ENCODE measurements at places on chromosomes 5 and 9.

DNA sequence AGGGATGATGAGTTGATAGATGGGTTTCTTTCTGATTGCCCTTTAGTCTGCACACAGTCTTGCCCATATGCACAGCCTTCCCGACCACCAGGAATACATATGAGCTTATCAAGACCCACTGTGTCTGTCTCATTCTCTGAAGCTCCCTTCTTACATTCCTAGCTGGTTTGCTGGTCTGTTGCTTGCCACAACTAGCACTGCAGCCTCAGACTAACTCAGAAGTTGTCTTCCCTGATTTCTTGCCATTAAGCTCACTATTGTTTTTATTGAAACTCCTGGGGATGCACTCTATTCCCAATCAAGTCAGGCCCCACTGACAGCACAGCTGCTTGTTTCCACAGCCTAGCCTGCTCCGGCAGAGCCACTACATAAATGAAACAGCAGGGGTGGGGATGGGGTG is 97.5 kb downstream of the SAXO1 start:
- DNase-seq = no peak

DNA sequence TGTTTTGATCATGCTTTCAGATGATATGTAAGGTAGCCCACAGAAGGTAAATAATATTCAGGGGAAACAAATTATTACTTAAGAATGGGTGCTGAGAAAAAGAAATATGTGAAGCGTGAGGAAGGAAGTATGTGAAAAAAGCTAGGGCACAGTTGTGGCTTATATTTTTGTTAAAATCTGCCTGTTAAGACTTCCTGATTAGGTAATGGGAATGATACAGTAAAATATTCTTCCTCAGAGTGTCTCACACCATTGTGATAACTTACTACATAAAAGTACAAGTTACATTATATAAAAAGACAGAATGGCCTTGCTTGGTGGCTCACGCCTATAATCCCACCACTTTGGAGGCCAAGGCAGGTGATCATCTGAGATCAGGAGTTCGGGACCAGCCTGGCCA is 18.7 kb upstream of the PARP8 start:
- no peak for DNase-seq

GRCh38 chr9:126343271-126343700 is 16.7 kb downstream of the MVB12B start:
- DNase-seq = no peak

GRCh38 chr9:81825846-81826516 is 102.2 kb upstream of the SPATA31D4 start:
- no peak for DNase-seq

- DNase-seq = no peak
These were observed 64.3 kb downstream of the KCNT1 start for GRCh38 chr9:135766251-135766650.

DNA sequence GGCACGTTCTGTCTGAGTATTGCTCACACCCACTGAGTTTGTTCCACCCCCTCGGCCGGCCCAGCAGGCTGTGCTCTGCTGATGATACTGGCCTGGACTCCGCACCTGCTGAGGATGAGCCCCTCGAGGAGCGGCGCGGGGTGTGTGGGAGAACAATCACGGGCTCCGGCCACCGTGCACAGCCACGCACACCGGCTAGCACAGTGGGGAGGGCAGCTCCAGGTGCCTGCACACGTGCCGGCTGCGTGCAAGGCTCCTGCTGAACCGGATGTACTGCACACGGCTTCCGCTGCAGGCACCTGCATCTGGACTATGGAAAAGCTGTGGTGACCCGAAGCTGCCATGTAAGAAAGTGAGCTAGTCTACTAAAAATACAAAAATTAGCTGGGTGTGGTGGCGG is 485.2 kb upstream of the CDH9 start:
- DNase-seq = no peak

DNA sequence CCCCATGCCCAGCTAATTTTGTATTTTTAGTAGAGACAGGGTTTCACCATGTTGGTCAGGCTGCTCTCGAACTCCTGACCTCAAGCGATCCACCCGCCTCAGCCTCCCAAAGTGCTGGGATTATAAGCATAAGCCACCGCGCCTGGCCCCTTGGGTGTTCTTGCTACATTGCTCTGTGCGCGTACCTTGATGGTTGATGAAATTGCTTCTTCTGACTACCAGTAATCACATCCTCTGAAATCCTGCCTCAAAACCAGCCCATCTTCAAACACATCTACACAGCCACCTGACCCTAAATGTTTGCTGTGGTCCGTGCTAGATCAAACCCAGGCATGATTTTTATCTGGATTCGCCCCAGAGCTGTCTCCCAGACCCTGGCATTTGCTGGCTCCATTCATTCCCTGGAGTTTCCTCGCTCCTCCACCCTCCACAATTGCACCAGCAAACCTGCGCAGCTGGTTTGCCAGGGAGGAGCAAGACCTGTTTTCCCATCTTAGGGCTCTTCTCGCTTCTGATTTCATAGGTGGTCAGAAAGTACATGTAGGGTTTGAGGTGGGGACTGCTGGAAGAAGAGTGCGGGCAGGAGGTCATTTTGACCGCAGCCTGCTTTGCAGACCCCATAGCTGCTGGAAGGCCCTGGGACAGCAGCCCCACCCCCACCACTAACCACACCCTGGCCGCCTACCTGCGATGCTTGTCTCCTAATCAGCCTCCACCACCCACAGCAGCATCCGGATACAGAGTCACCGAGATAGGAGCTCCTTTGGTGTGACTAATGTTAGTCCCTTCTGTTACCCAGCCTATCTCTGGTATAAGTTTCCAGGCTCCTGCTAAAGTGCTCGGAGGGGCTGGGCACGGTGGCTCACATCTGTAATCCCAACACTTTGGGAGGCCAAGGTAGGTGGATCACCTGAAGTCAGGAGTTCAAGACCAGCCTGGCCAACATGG is 22.7 kb downstream of the SWI5 start:
- no peak for DNase-seq

DNA sequence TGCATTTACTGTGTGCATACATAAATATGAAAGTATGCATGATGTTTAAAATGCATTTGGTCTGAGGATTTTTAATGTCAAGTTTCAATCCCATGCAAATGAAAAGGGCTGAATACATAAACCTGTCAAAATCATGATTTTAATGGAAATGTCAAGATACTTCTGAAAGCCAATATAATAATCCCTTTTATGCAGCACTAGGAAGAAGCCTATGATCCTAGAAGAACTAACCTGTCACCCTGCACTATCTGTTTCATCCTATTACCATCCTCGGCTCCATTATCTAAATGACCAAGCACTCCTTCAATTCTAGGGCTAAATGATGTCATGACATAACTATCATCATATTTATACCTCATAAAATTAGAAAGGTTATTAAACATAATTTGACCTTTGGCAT is 2229.4 kb upstream of the WWC1 start:
- DNase-seq = no peak

DNA sequence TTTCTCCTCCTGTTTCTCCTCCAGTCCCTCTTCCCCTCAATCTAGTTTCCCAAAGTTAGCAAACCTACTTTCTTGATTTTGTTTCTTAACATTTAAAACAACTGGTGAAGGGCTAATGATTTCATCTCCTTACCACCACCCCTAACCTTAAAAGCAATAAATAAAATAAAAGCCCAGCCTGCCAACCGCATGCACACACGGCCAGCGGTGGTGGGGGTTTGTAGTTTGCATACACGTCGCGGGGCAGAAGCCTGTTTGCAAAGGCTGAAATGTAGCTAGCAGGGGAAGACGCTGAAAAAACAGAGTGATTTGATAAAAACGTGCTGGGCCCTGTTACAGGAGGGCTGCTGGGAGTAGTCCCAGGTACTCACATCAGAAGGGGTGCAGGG is 1.9 kb upstream of the DMRT2 start:
- no peak for DNase-seq

- DNase-seq = no peak
These were observed 18.2 kb upstream of the MGAT1 start for GRCh38 chr5:180820788-180821321.

GRCh38 chr9:108093773-108094675 is 604.5 kb upstream of the KLF4 start:
- no peak for DNase-seq

DNA sequence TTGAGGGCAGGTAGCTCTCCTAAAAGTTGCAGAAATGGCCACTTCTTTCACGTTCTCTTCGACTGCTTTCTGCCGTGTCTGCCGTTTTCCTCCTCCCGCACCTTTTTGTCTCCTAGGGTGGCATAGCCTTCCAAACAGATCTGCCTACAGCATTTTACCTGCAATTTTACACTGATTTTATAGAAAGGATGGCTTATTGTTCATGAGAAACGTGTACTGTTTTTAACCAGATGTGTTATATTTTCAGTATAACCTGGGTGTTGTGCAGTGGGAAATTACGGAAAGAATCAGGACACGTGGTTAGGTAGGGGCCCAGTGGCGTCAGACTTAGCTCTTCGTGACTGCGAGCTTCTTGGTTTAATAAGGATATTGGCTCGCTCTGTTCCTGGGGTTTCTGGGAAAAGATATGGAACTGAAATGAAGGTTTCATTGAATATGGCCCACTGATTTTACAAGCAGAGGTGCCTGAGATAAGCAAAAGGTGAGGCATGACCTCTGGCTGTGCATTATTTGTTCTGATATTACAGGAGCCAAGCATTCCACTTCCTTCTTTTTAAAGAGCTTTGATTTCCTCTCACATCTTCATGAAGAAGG is 43.7 kb upstream of the PRSS3 start:
- DNase-seq = no peak

DNA sequence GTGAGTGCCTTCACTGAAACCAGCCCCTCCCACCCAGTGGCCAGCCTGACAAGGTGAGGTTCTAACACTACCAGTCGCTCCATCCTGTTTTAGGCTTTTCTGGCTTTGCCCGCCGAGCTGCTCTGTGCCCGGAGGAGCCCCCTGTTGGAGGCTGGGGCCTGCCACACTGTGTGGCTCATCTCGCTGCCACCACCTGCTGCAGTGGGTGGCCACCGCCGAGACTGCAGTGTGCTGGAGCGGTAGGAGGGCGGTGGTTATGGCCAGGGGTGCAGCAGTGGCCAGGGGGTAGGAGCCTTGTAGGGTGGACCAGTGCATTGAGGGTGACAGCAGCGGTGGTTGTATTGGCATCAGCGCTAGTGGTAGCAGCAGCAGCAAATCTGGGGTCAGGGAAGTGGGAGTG is 74.7 kb upstream of the PCAT7 start:
- no peak for DNase-seq

DNA sequence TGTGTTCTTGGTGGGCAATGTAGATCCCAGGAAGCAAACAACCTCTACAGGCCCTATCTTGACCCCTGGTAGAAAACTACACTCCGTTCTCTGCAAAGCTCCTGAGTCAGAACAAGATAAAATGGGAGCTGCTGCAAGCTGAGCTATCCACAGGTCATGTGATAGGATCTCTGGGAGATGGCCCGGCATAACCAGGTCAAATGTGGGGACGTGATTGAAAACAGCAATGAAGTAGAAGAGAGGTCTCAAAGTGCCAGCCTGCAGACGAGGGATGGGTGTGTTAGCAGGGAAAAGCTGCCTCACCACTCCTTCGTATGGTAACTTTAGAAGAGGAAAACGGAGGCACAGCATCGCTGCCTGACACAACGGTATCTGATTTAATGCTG is 25.0 kb downstream of the NRG2 start:
- no peak for DNase-seq

DNA sequence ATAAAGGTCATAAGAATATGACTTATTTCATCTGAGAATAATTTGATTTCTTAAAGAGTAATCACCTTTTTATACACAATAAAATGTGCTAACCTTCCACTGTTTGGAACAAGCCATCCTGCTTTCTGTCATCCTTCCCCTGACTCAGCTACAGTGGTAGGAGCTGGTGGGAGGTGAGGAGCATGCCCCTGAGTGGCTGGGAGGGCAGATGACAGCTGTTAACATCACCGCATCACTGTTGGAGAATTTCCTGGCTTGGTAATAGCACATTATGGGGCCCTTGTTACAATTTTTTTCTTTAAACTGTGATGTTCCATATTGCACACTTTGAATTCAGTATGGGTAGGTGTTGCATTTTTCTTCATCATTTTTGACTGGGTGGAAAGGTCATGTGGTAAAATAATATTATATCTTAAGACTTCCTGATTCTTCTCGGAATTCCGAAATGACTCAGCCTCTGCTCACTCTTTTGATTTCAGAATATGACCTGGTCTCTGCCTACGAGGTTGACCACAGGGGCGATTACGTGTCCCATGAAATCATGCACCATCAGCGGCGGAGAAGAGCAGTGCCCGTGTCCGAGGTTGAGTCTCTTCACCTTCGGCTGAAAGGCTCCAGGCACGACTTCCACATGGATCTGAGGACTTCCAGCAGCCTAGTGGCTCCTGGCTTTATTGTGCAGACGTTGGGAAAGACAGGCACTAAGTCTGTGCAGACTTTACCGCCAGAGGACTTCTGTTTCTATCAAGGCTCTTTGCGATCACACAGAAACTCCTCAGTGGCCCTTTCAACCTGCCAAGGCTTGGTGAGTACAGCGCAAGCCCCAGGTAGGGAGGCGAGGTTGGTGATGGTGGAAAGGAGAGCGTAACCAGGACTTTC is 5.8 kb downstream of the ADAMTS16 start:
- no peak for DNase-seq

- no peak for DNase-seq
These were observed 122.7 kb upstream of the SPDL1 start for GRCh38 chr5:169460896-169461295.

DNA sequence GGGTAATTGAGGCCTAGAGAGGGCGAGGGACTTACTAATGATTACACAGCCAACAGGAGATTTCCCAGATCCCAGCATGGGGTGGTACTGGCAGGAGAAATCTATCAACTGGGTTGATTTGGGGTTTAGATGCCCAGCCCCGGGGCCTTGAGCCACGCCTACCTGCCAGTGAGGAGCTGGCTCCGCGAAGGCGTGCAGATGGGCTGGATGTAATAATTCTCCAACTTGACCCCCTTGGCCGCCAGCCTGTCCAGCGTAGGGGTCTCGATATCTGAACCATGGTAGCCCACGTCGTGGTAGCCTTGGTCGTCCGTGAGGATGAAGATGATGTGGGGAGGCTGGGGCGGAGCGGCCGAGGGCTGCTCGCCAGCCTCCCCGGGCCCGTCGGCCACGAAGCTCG is 804 bp downstream of the ARSI start:
- DNase-seq = no peak

DNA sequence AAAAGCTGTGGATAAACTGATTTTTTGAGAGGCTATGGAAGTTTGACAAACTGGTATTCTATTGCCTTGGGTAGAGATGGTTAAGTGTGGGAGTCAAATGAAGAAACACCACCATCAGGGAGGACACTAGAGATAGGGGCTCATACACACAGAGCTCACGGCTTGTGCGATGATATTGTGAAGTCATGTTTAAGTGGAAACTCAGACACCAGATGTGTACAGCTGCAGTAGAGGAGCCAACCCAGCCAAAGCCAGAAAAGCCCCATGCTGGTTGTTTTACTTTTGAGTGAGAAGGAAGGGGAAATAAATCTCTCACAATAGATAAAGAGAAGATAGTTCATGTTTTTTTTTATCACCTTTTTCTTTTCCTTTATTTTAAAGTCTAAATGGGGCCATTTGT is 377.7 kb downstream of the DMRT2 start:
- DNase-seq = no peak
